ELF-1 (cell line): ENCODE measurements at places on chromosomes 1 and 21.

GRCh38 chr1:40305451-40305850 lies 11.6 kb downstream of the COL9A2 start:
- peak; percentile 54 for DNase-seq

GRCh38 chr1:94907136-94907535 lies 19.8 kb downstream of the CNN3 start:
- no peak for DNase-seq

DNA sequence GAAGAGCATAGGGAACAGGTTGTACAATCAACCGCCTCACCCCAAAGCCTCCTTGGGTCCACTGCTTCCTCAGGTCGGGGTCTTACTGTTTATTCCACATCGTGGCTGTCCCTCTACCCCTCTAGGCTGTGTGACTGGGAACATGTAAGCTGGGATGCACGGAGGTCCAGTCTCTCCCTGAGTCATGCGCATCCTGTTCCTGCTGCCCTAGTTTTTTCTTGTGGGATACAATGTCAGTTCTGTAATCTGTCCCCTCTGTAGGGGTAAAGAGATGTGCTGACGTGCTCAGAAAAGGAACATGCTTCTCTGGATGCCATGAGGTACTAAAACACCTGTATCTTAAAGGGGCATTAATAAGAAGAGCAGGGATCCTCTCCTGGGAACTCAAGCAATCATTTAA lies 66.2 kb downstream of the SLC45A1 start:
- DNase-seq = no peak

DNA sequence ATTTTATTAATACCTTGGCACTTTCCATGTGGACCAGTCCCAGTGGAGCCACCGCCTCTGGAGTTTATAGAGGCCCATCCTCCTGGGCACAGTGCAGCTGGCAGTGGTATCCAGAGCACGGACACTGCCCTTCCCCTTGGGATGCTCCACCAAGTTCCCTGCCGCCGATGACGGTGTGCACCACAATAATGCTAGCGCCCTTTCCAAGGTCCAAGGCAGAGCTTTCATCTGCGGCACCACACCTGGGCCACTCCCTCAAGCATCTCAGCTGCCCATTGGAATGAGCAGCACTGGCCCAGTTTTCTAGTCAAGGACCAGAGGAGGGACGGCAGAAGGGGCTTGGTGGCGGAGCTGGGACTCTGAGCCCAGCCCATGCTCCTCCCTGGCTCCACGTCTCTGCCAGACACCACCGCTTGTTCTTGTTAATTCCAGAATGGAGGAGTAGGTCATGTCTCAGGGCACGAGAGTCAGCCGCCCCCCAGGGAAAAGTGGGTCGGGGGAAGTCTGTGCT lies 24.5 kb downstream of the SIM2 start:
- DNase-seq = no peak

GRCh38 chr21:46060596-46061061 lies 37.3 kb upstream of the COL6A2 start:
- no peak for DNase-seq

GRCh38 chr1:100735244-100735643 lies 15.7 kb downstream of the VCAM1 start:
- DNase-seq = no peak

GRCh38 chr1:73475316-73475870 lies 722.6 kb downstream of the LRRIQ3 start:
- DNase-seq = no peak
